ENCODE measurements at places on chromosomes 7 and 10.
A peak's percentile ranks its signal among the peaks of the same experiment; 100 is the strongest.

DNA sequence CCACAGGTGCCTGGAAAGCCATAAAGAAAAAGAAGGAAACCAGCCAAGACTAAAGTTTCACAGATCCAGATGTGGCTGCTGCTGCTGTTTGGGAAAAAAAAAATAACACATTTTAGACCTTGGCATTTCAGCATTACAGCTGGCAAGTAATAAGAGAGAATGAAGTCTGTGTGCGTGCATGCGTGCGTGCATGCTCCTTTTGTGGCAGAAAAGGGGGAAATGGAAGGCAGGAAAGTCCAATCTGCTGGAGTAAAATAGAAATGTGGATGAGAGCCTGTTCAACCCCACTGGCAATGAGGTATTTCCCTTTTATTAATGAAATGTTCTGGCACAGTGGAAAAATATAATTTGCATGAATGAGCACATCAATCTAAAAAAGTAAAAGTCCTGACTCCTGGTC, 137.0 kb upstream of the SEMA3A start:
- no peaks in the 10 kb centered on the region for H3K4me1 ChIP-seq
- no peak for DNase-seq
- no peak overlapping the region for H3K27ac ChIP-seq
- H3K4me3 ChIP-seq: no peak overlapping the region

- H3K27ac ChIP-seq: no peak overlapping the region
- H3K27me3 ChIP-seq: no peaks in the 10 kb centered on the region
- no peaks in the 10 kb centered on the region for H3K36me3 ChIP-seq
- peaks cover 29% of the 10 kb centered on the region for H3K4me1 ChIP-seq
- DNase-seq: peak; percentile 7
Observed at GRCh38 chr7:69966766-69967591, 368.7 kb downstream of the AUTS2 start.

GRCh38 chr7:153537271-153537670, 514.9 kb upstream of the DPP6 start:
- no peak overlapping the region for H3K27ac ChIP-seq
- no peaks in the 10 kb centered on the region for H3K36me3 ChIP-seq
- H3K4me3 ChIP-seq: no peak overlapping the region
- H3K27me3 ChIP-seq: no peaks in the 10 kb centered on the region

GRCh38 chr7:24732646-24733413, 24.4 kb downstream of the GSDME start:
- no peak for DNase-seq
- no peaks in the 10 kb centered on the region for H3K36me3 ChIP-seq
- peaks cover 30% of the 10 kb centered on the region for H3K4me1 ChIP-seq

GRCh38 chr7:156160811-156161210, 348.5 kb upstream of the SHH start:
- no peak for DNase-seq
- no peaks in the 10 kb centered on the region for H3K4me1 ChIP-seq
- H3K27me3 ChIP-seq: no peaks in the 10 kb centered on the region
- H3K36me3 ChIP-seq: no peaks in the 10 kb centered on the region
- H3K27ac ChIP-seq: no peak overlapping the region

GRCh38 chr7:112503361-112503972, 22.7 kb downstream of the LSMEM1 start:
- no peak overlapping the region for H3K27ac ChIP-seq
- no peaks in the 10 kb centered on the region for H3K27me3 ChIP-seq
- H3K4me1 ChIP-seq: no peaks in the 10 kb centered on the region

GRCh38 chr10:130021383-130021950, 57.4 kb upstream of the EBF3 start:
- H3K36me3 ChIP-seq: no peaks in the 10 kb centered on the region
- DNase-seq: no peak
- no peak overlapping the region for H3K4me3 ChIP-seq
- H3K27me3 ChIP-seq: no peaks in the 10 kb centered on the region

DNA sequence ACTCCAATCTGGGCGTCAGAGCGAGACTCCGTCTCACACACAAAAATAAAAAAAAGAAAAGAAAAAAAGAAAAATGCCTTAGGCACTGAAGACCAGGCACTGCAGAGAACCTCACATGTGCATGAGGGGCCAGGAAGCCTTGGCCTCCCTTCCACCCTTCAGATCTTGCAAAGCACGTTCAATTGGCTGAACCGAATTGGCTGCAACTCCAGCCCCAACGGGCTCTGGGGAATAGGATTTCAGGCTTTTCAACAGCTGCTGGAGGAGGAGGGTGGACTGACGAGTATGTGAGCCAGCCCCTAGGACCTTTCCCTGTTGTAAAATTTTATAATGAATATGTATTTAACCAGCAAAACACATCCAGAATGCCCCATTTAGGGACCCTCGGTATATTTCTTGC, 16.7 kb downstream of the TMEM120A start:
- no peak for DNase-seq
- no peak overlapping the region for H3K4me3 ChIP-seq
- peaks cover 30% of the 10 kb centered on the region for H3K36me3 ChIP-seq

DNA sequence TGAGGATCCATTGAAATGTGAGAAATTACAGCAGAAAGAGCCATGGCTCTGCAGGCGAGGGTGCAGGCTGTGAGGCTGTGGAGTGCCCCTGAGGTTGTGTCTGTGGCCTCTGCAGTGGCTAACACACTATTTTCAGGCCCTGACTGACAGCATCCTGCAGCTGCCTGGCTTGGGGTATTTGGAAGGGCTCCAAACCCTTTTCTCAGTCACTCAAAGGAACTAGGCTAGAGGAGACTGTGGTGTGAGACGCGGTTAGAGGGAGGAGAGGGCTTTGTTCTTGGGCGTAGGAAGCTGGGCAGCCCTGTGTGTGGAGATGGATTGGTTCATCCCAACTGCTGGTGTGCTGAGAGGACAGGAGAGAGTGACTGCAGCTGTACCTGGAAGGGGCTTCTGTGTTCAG, 134.9 kb downstream of the RAMP3 start:
- H3K36me3 ChIP-seq: no peaks in the 10 kb centered on the region
- H3K27me3 ChIP-seq: no peaks in the 10 kb centered on the region
- H3K4me3 ChIP-seq: no peak overlapping the region
- no peaks in the 10 kb centered on the region for H3K4me1 ChIP-seq

DNA sequence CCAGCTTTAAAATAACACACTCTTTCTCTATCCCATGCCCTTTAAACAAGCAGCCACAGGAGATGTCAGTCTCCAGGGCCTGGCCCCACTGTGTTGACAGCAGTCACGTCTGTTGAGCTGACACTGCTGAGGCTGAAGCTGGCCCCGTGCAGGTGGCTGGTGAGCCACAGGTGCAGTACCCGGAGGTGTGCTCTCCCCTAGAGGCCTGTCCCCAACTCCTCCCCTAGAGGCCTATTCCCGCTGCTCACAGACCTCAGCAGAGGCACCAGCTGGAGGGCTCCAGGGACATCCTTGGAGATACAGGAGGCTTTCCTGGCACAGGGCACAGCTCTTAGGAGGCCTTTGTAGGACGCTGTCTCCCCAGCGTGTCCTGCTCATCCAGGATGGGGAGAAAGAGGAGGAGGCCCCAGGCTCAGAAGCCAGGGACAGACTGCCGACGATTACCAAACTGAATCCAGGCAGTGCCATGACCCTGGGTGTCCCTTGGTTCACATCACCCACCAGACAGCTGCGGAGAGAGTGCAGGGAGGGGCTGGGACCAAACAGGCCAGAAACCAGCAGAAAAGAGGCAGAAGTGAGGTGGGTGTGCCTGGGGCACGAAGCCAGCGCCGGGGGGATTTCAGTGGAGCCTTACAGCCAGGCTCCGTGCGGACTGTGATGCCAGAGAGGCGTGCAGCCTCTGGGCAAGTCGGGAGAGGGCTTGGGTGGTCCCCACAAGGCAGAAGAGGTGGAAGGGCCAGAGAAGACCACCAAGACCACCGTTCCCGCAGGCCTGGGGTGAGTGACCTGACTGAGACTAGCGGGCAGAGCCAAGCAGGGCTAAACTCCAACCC, 18.5 kb upstream of the TTYH3 start:
- peak overlapping the region; percentile 91 for H3K27ac ChIP-seq
- peaks cover 52% of the 10 kb centered on the region for H3K4me1 ChIP-seq
- H3K27me3 ChIP-seq: no peaks in the 10 kb centered on the region
- no peak for DNase-seq
- peak overlapping the region; percentile 64 for H3K4me3 ChIP-seq
- no peaks in the 10 kb centered on the region for H3K36me3 ChIP-seq

- no peak overlapping the region for H3K27ac ChIP-seq
- no peak overlapping the region for H3K4me3 ChIP-seq
- H3K36me3 ChIP-seq: no peaks in the 10 kb centered on the region
- no peaks in the 10 kb centered on the region for H3K27me3 ChIP-seq
- DNase-seq: no peak
Observed at GRCh38 chr10:55224007-55224781, 423.2 kb upstream of the PCDH15 start.

Measured in thoracic aorta (tissue), 2 donors.